ENCODE measurements at places on chromosomes 2 and 18. TPM values are rescaled to one million over a fixed set of nuclear protein-coding genes. Genes with fewer than 3 reads are reported as not detected.
A peak's percentile ranks its signal among the peaks of the same experiment; 100 is the strongest.

DNA sequence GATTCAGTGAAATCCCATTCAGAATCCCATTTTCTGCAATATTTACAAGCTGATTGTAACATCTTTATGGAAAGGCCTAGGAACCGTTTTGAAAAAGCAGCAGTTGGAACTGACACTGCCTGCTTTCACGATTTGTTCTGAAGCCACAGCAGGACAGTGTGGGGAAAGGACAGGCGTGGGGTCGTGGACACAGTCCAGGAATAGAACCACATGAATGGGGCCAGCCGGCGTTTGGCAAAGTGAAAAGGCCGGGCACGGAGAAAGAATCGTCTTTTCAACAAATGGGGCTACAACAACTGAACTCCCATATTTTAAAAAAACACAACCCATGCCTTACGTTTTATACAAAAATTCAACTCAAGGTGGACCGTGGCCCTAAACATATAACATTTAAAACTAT, 69.8 kb downstream of the SLC66A2 start:
- H3K4me3 ChIP-seq: no peak overlapping the region
- no peaks in the 10 kb centered on the region for H3K36me3 ChIP-seq
- DNase-seq: peak; percentile 10
- H3K4me1 ChIP-seq: no peaks in the 10 kb centered on the region
- no peaks in the 10 kb centered on the region for H3K27me3 ChIP-seq
- H3K27ac ChIP-seq: no peak overlapping the region

The CCDC102B gene
- 12.9 TPM for total RNA-seq

GRCh38 chr18:11586896-11587295, 22.5 kb upstream of the SLC35G4 start:
- H3K36me3 ChIP-seq: no peaks in the 10 kb centered on the region
- H3K4me1 ChIP-seq: no peaks in the 10 kb centered on the region
- DNase-seq: no peak
- no peaks in the 10 kb centered on the region for H3K27me3 ChIP-seq
- no peak overlapping the region for H3K27ac ChIP-seq
- no peak overlapping the region for H3K4me3 ChIP-seq

- H3K4me1 ChIP-seq: peaks cover 79% of the 10 kb centered on the region
- no peaks in the 10 kb centered on the region for H3K36me3 ChIP-seq
- peak overlapping the region; percentile 89 for H3K27ac ChIP-seq
- H3K27me3 ChIP-seq: no peaks in the 10 kb centered on the region
- H3K4me3 ChIP-seq: no peak overlapping the region
Observed at GRCh38 chr2:85710687-85711577, 16.8 kb downstream of the GNLY start.

The RESP18 gene
- not detected for total RNA-seq

DNA sequence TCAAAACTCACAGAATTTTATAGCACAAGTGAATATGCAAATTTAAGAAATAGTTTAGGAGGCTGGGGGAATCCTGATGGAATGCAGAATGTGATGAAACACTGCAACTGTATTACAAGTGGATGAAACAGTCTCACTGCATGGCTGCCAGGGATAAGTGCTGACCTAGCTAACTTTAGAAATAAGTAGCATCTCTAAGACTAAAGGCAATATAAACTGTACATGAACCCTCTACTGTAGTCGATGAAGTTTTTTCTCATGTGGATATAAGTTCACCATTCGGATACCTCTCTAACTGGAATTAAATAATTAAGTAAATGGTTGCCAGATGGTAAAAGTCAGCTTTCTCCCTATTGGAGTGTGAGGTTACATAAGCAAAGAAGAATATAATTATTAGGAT, 777.8 kb upstream of the RAB6C start:
- no peak for DNase-seq
- H3K4me1 ChIP-seq: no peaks in the 10 kb centered on the region
- H3K27ac ChIP-seq: no peak overlapping the region
- H3K4me3 ChIP-seq: no peak overlapping the region

- H3K27ac ChIP-seq: no peak overlapping the region
- H3K27me3 ChIP-seq: no peaks in the 10 kb centered on the region
- H3K4me1 ChIP-seq: no peaks in the 10 kb centered on the region
- no peak overlapping the region for H3K4me3 ChIP-seq
- no peak for DNase-seq
Observed at GRCh38 chr2:56337342-56337741, 153.6 kb downstream of the CCDC85A start.

DNA sequence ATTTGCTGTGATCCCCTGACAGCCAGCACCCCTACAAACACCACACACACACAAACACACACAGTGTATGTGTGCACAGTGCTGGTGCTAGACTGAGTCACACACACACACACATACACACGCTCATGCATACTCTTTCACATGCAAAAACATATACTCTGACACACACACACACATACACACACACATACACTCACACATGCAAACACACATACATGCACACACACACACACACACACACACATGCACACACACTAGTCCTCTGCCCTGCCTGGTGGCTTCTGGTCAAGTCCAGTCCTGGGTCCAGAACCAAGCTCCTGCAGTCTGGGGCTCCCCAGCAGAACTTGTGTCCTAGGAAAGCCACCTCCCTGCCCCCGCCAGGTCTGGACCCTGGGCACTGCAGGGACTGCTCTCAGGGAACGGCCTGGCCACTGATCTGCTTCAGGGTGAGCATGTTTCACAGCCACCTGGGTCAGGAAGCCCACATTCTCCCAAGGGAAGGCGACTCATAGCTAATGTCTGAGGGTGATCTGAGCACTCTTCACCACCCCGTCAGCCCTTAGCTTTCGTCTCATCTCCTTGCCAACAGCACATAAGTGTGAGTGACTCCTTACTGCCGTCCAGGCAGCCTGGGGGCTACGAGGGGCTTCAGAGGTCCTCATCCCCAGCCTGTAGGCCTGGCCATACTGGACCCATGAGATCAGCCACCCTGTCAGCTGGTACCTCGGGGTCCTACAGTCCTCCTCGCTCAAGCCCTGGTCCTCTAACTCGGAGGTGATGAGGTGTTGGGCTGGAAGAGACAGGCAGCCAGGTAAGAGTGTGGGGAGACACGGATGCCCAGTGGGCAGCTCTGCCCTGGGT, 88.1 kb downstream of the MCFD2 start:
- H3K4me1 ChIP-seq: no peaks in the 10 kb centered on the region
- H3K4me3 ChIP-seq: no peak overlapping the region
- H3K27me3 ChIP-seq: no peaks in the 10 kb centered on the region
- H3K36me3 ChIP-seq: no peaks in the 10 kb centered on the region
- no peak for DNase-seq

GRCh38 chr2:196551014-196551413, 88.5 kb upstream of the CCDC150 start:
- no peak overlapping the region for H3K4me3 ChIP-seq
- H3K4me1 ChIP-seq: peaks cover 16% of the 10 kb centered on the region
- no peak for DNase-seq
- H3K36me3 ChIP-seq: no peaks in the 10 kb centered on the region
- no peaks in the 10 kb centered on the region for H3K27me3 ChIP-seq
- no peak overlapping the region for H3K27ac ChIP-seq

GRCh38 chr18:79631096-79631507, 48.5 kb upstream of the CTDP1 start:
- H3K27ac ChIP-seq: no peak overlapping the region
- H3K4me3 ChIP-seq: no peak overlapping the region
- H3K4me1 ChIP-seq: no peaks in the 10 kb centered on the region
- H3K27me3 ChIP-seq: no peaks in the 10 kb centered on the region
- DNase-seq: no peak

DNA sequence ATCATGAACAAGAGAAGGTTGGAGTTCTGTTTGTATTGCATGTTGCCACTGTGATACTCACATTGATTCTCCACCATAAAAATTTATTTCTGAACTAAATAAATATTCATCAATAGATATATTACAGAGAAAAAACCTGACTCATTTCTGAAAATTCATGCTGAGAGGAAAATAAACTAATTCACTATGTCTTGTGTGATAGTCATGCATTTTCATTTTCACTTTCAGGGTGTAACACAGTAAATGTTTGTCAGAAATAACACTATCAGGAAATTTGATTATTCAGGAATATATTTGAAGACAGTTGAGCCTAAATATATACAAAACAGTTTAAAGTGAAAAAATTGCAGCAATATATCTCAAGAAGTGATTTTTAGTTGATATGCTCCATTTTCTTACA, 335.2 kb downstream of the KCNJ3 start:
- no peaks in the 10 kb centered on the region for H3K4me1 ChIP-seq
- H3K36me3 ChIP-seq: no peaks in the 10 kb centered on the region
- no peak overlapping the region for H3K27ac ChIP-seq
- H3K27me3 ChIP-seq: no peaks in the 10 kb centered on the region
- DNase-seq: no peak

DNA sequence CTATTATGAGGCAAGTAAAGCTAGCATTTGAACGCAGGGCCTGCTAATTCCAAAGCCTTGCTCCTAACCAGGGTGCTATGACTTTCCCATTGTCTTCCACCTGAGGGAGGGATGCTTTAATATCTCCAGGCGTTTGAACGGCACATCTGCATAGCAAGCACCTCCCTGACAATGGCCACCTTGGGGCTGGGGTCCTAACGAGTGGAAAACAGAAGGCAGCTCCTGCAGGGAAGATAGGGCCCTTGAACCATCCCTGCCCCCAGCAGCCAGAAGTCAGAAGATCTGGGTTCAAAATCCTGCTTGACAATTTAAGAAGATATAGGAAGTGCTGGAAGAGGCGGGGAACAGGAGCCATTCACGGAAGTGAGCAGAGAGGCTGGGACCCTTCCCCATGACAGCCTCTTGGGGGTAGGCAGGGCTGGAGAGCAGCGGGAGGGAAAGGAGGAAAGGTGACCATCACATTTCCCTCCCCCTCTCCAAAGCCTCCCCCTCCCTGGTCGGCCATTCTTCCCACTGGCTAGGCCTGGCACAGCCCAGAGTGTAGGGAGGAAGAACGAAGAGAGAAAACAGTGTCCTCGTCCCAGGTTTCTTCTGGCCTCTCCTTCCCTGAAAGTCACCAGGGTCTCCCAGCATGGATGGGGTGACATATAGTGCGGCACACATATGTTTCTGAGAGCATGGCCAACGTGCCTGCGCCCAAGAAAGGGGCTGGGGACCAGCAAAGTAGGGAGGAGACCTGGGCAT, 73.5 kb downstream of the EMX1 start:
- H3K27me3 ChIP-seq: no peaks in the 10 kb centered on the region
- peak; percentile 3 for DNase-seq
- H3K4me3 ChIP-seq: no peak overlapping the region
- no peaks in the 10 kb centered on the region for H3K36me3 ChIP-seq
- no peak overlapping the region for H3K27ac ChIP-seq

GRCh38 chr18:74476140-74476539, 19.0 kb upstream of the DIPK1C start:
- H3K4me3 ChIP-seq: no peak overlapping the region
- DNase-seq: peak; percentile 37
- no peaks in the 10 kb centered on the region for H3K27me3 ChIP-seq
- no peaks in the 10 kb centered on the region for H3K36me3 ChIP-seq
- no peaks in the 10 kb centered on the region for H3K4me1 ChIP-seq

The KIF1A gene
- 41.2 TPM for total RNA-seq

Measured in tibial nerve (tissue), 4 donors.